ENCODE measurements at places on chromosomes 3 and 15.

DNA sequence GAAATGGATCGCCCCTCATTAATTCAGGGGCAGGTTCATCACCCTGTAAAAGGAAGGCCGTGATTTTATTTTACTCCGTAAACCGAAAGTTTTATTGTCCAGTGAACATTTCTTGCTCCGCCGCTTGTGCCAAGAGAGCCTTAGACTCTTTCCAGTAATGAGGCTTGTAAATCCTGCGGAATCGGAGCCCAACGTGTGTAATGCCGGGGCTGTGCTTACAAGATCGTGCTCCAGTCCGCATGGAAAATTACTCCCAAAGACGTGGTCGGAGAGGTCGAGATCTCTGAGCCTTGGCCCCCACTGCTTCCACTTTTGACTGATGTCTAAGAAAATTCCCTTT, 649 bp upstream of the PLOD2 start:
- no peak for DNase-seq

DNA sequence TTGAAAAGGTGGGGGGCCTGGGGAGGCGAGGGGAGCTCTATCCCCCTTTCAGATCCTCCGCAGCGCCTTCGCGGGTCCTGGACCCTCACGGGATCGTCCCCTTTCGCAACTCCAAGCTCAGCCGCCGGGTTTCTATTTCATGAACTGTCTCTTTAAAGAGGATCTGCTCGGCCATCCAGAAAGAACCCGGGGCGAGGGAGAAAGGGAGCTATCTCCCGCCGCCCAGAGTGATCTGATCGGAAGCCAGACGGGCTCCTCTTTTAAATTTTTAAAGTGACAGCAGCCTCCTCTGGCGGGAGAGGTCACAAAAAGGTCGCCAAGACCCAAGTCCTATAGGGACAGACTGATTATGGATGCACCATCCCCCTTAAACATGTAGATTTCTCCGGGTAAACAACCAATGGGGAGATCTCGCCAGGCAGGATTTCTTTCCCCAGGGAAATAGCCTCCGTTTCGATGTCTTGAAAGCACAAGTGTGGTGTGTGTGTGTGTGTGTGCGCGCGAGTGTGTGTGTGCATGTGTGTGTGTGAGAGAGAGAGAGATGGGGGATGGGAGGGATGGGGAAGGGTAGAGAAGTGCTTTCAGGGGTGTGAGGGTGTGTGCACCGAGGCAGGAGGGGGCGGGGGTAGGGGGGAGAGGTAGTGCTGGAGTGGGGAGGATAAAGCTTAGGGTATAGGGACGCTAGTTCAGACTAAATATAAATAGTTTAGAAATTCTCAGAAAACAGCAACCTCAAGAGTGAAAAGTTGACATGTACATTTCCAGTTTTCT, 516.1 kb downstream of the MECOM start:
- DNase-seq = no peak

DNA sequence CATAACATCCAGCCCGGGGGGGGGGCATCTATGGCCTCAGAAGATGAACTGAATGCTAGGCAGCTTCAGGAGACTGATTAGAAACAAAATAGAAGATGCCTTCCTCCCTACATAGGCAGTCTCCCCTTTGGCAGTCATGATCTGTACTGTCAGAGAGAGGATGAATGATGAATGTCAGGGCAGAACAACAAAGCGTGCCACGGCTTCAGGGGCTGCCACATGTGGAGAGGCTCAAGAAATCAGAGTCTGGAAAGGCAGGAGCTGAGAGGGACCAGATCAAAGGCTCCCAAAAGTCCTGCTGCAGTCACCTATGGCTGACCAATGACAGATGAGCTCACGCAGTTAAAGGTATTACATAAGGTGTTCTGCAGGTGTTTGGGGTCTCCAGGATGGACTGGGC, 180.4 kb downstream of the UACA start:
- DNase-seq = no peak

- DNase-seq = no peak
Measured at GRCh38 chr15:92840149-92840548, 60.0 kb upstream of the CHD2 start.

GRCh38 chr3:119774444-119774843, 7.5 kb upstream of the NR1I2 start:
- no peak for DNase-seq

DNA sequence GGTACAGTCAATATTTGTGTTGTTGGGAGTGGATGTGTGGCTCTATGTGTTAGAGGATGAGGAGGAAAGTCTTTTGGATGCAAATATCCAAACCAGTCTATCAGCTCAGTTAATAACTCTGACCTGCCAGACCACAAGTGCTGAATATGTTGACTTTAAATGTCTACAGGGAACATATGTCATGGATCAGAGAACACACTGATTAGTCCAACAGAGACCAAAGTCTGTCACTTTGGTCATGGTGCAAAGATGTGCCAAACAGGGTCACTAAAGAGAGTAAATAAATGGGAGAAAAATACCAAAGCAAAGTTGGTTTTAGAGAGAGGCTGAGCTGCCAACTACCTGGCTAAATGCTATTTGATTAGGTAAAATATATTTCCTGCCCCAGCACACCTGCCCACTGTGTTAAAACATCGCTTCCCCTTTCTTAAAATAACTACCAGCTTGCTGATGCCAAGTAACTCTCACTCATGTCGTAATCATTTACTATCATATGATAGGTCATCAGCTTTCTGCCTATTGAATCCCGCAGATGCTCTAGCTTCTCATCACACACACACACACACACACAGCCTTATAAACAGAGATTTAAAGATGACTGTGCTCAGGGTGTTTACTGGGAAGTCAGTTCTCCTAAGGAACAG, 173.3 kb downstream of the PDZRN3 start:
- DNase-seq = no peak
